Melanocyte of skin (primary cell): ENCODE measurements at places on chromosomes 6 and 20. TPM values are rescaled to one million over a fixed set of nuclear protein-coding genes. Genes with fewer than 3 reads are reported as not detected.

Gene TOX2
- under 0.01 TPM in 1 of 2 replicates, not detected in the other for total RNA-seq

Gene CCN6
- total RNA-seq, result not detected in 2 replicates

Gene IYD
- not detected in 2 replicates for total RNA-seq

Gene MBOAT1
- 39.0 and 39.2 TPM in 2 replicates for total RNA-seq

Gene FAM110A
- total RNA-seq, result 2.8 and 2.9 TPM in 2 replicates

Gene PLN
- total RNA-seq, result not detected in 2 replicates

Gene UBE2V1
- total RNA-seq, result 63.0 and 95.6 TPM in 2 replicates

Gene GGTLC1
- total RNA-seq, result not detected in 2 replicates

Gene PXT1
- total RNA-seq, result 0.36 and 0.69 TPM in 2 replicates

Gene PARD6B
- 1.4 and 1.7 TPM in 2 replicates for total RNA-seq
